IPS-NIHi11 (cell line): ENCODE measurements at places on chromosomes 13 and 19.
A peak's percentile ranks its signal among the peaks of the same experiment; 100 is the strongest.

DNA sequence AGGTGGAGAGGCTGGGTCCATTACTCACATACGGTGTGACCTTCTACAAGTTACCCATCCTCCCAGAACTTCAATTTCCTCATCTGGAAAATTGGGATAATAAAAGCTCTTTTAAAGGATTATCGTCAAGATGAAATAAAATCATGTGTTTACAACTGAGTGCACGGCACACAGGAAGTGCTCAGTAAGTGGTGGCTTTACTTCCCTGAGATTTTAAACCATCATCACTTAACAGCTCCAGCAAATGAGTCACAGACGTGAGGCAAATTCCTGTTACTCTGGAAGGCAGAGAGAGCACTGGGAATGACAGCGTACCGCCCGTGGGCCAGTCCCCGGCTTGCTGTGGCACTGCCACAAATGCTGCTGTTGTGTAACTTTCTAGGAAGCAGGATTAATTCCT, 64.1 kb downstream of the MRPL57 start:
- DNase-seq: no peak

DNA sequence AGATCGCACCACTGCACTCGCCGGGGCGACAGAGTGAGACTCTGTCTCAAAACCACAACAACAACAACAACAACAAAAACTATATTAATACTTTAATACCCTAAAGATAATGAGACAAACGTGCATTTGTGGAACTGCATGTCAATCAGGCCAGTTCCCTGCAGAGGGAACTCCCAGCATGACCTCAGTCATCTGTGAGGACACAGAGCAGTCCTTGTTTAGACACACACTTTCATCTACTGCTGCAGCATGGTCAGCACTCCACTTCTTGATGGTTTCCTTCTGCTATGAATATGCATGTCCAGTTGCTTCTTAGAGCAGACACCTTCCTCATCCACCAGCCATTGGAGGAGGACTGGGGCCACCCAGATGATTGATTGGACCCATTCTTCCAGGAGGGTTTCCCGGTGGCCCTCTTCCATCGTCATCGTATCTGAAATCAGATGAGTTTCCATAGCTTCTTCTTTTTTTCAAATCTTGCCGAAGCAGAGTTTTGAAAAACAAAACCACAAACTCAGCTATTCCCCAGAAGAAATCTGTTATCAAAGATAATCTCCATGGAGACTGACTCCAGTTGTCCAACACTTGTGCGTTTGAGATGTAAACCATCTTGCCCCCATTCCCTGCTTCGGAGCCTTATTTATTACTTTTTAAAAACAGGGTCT, 26.5 kb downstream of the ZNF607 start:
- DNase-seq: no peak

DNA sequence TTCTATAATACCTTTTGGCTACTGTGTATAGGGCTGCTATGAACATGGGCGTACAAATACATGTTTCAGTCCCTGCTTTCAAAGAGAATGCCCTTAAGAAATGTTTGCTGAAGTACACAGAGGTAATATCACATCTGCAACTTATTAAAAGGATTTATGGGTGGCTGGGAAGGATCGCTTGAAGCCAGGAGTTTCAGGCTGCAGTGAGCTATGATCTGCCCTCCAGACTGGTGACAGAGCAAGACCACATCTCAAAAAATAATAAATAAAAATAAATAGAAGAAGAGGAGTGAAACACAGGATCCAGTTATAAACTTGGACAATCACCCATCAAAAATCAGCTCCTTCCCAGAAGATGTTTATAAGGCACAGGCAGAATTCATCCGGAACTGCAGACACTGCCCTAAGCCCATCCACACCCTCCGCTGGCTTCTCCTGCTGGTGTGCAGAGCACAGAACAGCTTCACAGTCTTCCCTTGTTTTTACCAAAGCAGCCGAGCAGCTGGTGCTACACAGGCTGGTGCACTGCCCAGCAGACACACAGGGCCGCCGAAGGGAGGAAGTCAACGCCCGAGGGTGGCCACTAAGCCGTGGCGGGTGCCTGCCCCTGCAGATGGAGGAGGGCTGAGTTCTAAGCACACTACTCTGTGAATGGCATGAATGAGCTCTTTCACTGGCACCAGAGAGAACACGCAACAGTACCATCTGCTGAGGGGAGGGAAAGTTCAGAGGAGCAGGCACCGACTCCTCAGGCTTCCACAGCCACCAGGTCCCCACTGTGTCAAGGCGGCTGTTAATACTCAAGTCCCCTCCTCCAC, 44.0 kb downstream of the BRD4 start:
- DNase-seq: no peak

DNA sequence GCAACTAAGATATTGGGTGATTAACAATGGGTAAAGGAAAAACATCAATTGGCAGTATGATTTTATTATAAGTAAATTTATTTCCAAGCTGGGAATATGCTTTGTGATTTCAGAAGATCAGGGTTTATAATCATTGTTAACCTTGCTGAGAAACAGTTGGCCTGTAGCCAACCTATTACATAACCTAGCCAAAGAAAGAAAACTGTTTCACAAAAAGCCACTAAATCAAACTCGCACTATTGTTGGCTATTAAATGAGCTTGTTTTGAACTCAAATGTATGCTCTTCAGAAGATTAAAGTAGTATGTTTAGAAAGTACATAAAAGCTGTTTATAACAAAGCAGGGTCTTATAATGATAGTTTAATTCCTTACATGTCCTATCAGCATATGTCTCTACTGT, 151.7 kb downstream of the LHFPL6 start:
- DNase-seq: no peak

GRCh38 chr19:29625186-29625651, 19.1 kb downstream of the POP4 start:
- DNase-seq: no peak

DNA sequence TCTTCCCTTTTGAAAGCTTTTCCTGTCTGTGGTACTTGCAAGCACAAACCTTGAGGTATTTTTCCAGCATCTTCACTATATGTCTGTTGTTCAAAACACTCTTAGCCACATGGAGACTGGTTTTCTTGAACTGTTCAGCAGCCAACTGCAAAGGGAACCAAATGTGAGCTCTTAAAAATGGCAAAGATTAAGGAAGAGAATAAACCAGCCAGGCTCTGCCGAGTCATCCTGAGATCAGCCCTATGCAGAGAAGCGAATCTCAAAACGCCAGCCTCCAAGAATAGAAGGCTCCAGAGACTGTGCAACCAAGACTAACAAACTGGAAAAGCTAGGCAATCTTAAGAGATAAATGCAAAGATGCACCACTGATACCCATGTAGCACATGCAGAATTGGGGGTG, 20.7 kb downstream of the AKAP8 start:
- no peak for DNase-seq

GRCh38 chr13:51645761-51646670, 61.8 kb downstream of the WDFY2 start:
- DNase-seq: no peak

GRCh38 chr19:58440556-58440955, 603 bp upstream of the ZNF132 start:
- no peak for DNase-seq

GRCh38 chr13:71491010-71491409, 376.0 kb downstream of the DACH1 start:
- no peak for DNase-seq

DNA sequence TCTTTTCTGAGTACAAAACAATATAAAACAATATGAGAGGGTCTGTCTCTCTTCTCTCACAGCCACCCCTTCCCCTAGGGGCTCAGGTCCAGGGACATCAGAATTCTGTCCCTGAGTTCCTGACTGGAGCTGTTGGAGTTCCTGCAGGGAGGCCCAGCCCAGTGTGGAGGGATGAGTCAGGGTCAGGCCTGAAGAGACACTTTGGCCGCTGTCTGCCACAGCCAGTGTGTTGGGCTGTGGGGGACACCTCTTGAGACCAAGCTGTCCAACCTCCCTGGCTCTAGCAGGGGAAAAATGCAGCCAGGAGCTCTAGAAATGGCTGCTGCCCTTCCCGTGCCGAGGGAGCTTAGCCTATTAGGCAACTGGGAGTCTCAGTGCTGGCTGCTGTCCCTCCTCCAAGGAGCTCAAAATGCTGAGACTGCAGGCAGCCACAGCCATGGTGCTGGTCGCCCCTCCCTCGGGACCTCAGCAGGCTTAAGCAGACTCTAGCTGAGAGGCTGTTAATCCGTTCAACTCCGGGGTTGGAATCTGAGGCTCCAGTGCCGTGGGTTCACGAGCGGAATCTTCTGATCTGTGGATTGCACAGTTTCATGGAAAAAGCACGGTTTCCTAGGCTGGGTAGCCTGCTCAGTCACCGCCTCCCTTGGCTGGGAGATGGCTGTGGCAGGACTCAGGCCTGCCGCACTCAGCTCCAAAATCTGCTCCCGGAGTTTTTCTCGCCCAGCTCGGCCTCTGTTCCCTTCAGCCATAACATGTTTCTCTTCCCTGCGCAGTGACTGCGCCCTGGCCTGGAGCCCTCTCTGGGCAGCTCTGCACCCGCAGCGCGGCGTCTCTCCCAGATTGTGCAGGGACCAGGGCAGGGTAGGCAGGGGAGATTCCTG, 3.8 kb upstream of the ZNF626 start:
- DNase-seq: peak; percentile 35

DNA sequence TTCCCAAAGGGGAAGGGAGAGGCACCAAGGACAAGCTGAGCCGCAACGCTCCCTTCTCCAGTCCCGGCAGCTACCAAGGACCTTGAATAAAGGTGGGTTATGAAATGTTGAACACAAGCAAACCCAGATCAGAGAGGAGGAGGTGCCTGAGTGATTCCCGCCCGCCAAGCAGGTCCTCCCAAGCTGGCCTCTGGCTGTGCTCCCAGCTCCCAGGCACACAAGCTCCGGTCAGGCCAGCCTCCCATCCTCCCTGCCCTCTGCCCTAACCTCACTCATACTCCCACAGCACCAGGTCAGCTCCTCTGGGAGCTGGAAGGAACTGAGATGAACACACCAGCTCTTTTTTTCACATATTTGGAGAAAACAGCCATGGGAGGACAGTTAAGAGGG, 3.7 kb downstream of the NAPA start:
- DNase-seq: no peak
